ENCODE measurements at places on chromosomes 7 and 10. TPM values are rescaled to one million over a fixed set of nuclear protein-coding genes. Genes with fewer than 3 reads are reported as not detected.

The CDK14 gene
- total RNA-seq = 1.2 TPM

The INMT gene
- total RNA-seq = 0.37 TPM

The PIP gene
- total RNA-seq = not detected

The PILRA gene
- total RNA-seq = 5.1 TPM

The PON1 gene
- total RNA-seq = not detected

The GFRA1 gene
- total RNA-seq = not detected

The ITGA8 gene
- total RNA-seq = not detected

The LRRC61 gene
- 17.2 TPM for total RNA-seq

DNA sequence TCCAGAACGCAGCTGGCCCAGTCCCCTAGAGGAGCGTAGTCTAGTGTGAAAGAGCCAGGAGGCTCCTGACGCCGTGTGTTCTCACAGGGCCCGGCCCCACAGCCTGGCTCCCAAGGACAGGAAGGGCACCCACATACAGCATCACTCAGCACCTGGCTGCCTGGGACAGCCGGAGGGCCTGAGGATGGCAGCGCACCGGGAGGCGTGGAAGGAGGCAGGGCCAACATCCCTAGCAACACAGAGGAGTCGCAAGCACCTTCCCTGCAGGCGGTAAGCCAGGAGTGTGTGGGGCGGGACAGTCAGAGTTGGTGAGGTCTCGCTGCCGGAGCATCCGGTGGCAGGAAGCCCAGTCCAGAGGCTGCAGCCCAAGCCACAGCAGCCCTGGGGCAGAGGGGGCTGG, 125.8 kb downstream of the MAD1L1 start:
- DNase-seq = no peak
- H3K27me3 ChIP-seq = no peaks in the 10 kb centered on the region
- peaks cover 8% of the 10 kb centered on the region for H3K36me3 ChIP-seq
- no peak overlapping the region for H3K27ac ChIP-seq
- peaks cover 35% of the 10 kb centered on the region for H3K4me1 ChIP-seq

DNA sequence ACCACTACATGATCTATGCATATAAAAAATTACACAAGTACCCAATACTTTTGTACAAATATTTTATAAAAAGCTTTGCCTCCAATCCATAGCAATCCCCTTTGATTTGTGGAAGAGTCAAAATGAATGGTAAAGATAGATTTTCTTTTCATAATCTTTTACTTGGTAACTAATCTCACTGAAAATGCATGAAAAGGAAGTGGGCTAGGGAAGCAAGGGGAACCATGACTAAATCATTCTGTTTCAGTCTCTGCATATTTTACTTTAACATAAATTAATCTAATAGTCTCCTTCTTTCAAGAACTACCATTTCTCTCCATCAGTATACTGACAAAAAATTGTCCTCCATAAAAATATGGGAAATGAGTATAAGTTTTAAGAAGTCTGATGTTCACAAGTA, 96.9 kb downstream of the TES start:
- H3K36me3 ChIP-seq = no peaks in the 10 kb centered on the region
- DNase-seq = no peak
- no peak overlapping the region for H3K27ac ChIP-seq
- H3K4me3 ChIP-seq = no peak overlapping the region

DNA sequence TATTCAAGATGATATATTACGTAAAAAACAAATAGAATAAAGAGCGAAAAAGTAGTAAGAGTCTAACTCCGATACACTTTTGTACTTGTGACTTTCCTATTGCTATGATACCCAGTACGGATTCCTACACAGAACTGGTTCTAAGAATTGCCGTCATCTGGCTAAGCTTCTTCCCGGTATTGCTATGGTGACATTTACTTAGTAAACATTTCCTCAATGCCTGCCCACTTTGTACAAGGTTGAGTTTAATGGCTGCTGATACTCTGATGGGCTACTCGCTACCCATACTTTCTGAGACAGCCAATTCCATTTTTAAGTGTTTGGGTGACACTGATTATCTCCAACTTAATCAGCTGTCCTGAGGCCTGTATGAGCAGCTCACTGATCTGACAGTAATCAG, 55.6 kb downstream of the OSBPL3 start:
- H3K4me3 ChIP-seq = peak overlapping the region; percentile 45
- peaks cover 59% of the 10 kb centered on the region for H3K4me1 ChIP-seq
- peaks cover 7% of the 10 kb centered on the region for H3K36me3 ChIP-seq
- peak overlapping the region; percentile 24 for H3K27ac ChIP-seq

DNA sequence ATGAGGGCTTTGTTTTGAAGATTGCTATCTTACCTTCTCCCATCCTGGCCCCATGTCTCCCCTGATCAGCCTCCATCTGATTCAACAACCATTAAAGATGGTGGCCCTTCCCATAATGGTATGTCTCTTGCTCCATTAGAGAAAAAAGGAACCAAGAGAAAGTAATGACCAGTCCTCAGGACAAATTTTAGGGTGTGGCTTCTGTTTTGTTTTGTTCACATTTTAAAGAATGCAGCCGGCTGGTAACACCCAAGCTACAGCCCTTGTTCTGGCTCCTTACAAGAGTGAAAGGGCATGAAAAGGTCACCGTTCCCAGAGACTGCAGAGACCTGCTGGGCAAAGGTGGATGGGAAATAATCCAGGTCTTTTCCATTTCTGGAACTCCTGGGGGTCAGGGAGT, 287.9 kb upstream of the NEBL start:
- no peaks in the 10 kb centered on the region for H3K4me1 ChIP-seq
- no peak for DNase-seq
- H3K27ac ChIP-seq = no peak overlapping the region
- H3K4me3 ChIP-seq = no peak overlapping the region
- peaks cover 2% of the 10 kb centered on the region for H3K27me3 ChIP-seq
- H3K36me3 ChIP-seq = no peaks in the 10 kb centered on the region

- DNase-seq = no peak
- H3K27ac ChIP-seq = no peak overlapping the region
- H3K27me3 ChIP-seq = peaks cover 6% of the 10 kb centered on the region
- peaks cover 7% of the 10 kb centered on the region for H3K4me1 ChIP-seq
Measured at GRCh38 chr10:79402951-79403350, 42.5 kb downstream of the ZCCHC24 start.

GRCh38 chr10:61939902-61940301, 38.4 kb downstream of the ARID5B start:
- no peak overlapping the region for H3K4me3 ChIP-seq
- H3K4me1 ChIP-seq = peaks cover 62% of the 10 kb centered on the region
- no peaks in the 10 kb centered on the region for H3K27me3 ChIP-seq

- H3K27me3 ChIP-seq = peaks cover 2% of the 10 kb centered on the region
- no peaks in the 10 kb centered on the region for H3K4me1 ChIP-seq
- no peak overlapping the region for H3K4me3 ChIP-seq
- H3K27ac ChIP-seq = no peak overlapping the region
Measured at GRCh38 chr10:132058793-132059759, 6.7 kb upstream of the JAKMIP3 start.

DNA sequence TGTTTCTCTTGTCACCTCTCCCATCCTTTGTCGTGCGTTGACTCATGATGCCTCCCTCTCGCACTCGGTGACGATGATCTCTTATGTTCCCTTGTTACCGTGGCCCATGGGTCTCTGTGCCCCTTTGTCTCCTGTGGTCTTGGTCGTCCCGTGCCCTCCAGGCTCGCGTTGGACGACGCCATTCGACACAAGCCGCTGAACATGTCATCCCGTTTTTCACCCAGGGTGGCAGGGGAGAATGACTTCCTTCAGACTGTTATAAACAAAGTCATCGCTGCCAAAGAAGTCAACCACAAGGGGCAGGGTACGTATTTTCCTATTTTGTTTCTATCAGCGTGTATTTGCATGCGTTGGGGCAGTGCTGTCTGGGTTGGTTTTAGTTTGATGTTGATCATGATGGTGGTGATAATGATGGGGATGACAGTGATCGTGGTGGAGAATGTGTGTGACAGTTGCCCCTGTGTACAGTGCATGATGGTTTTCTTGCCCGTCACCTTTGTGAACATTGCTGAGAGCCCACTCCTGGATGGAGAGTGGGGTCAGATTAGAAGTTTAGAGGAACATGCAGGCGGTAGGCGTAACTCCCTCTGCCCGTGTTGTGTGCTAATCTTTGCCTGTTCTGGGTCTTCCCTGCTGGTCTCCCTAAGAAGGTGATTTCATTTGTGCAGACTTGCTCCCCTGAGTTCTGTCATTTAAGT, 107.0 kb downstream of the DOCK1 start:
- no peaks in the 10 kb centered on the region for H3K36me3 ChIP-seq
- no peak for DNase-seq
- no peaks in the 10 kb centered on the region for H3K4me1 ChIP-seq

GRCh38 chr7:26657206-26657641, 207.2 kb downstream of the SKAP2 start:
- peaks cover 16% of the 10 kb centered on the region for H3K27me3 ChIP-seq
- H3K4me3 ChIP-seq = no peak overlapping the region
- no peaks in the 10 kb centered on the region for H3K4me1 ChIP-seq
- no peak for DNase-seq
- H3K27ac ChIP-seq = no peak overlapping the region

DNA sequence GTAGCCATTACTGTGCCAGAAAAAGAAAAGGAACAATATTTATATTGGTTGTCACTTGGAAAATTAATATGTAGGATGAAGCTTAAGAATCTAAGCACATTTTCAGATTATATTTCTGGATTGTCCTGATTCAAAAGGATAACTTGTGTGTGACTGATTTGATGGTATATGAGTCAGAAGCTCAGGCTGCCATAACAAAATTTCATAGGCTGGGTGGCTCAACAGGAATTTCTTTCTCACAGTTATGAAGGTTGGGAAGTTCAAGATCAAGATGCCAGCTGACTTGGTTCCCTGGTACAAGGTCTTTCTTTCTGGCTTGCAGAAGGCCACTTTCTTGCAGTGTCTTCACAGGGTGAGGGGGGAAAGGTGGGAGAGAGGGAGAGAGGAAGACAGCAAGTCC, 108.5 kb downstream of the ST7 start:
- H3K27me3 ChIP-seq = peaks cover 13% of the 10 kb centered on the region
- peaks cover 2% of the 10 kb centered on the region for H3K4me1 ChIP-seq
- no peak overlapping the region for H3K27ac ChIP-seq

DNA sequence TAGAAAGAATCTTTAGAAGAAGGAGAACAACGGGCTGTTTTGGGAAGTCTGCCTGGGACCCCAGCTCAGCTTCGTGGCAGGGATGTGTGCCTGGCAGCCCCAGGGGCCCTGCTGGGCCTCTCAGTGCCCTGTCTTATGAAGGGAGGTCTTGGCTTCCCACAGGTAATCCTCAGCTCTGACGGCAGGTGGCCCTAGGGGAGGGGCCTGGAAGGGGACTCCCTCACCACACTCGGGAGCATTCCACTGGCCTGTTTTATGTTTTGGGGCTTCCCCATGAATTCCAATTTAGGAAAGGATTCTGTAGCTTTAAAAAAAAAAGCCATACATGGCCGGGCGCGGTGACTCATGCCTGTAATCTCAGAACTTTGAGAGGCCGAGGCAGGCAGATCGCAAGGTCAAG, 3.0 kb upstream of the DMBT1 start:
- no peaks in the 10 kb centered on the region for H3K36me3 ChIP-seq
- no peak for DNase-seq
- peaks cover 37% of the 10 kb centered on the region for H3K4me1 ChIP-seq

GRCh38 chr7:68680235-68680872, 917.9 kb upstream of the AUTS2 start:
- no peak for DNase-seq
- H3K27me3 ChIP-seq = no peaks in the 10 kb centered on the region
- no peak overlapping the region for H3K4me3 ChIP-seq

- H3K4me3 ChIP-seq = no peak overlapping the region
- no peaks in the 10 kb centered on the region for H3K27me3 ChIP-seq
- H3K4me1 ChIP-seq = no peaks in the 10 kb centered on the region
- no peak overlapping the region for H3K27ac ChIP-seq
Measured at GRCh38 chr10:52390388-52390787, 76.3 kb downstream of the DKK1 start.

- DNase-seq = peak; percentile 4
- peaks cover 29% of the 10 kb centered on the region for H3K36me3 ChIP-seq
- H3K27me3 ChIP-seq = no peaks in the 10 kb centered on the region
- H3K27ac ChIP-seq = peak overlapping the region; percentile 95
- H3K4me3 ChIP-seq = peak overlapping the region; percentile 96
Measured at GRCh38 chr7:727806-728460, 852 bp upstream of the PRKAR1B start.

GRCh38 chr10:69334302-69335062, 56.2 kb downstream of the HK1 start:
- no peaks in the 10 kb centered on the region for H3K27me3 ChIP-seq
- peak overlapping the region; percentile 76 for H3K4me3 ChIP-seq
- peak overlapping the region; percentile 94 for H3K27ac ChIP-seq
- no peak for DNase-seq
- H3K4me1 ChIP-seq = peaks cover 43% of the 10 kb centered on the region

- H3K36me3 ChIP-seq = peaks cover 17% of the 10 kb centered on the region
- DNase-seq = no peak
- peaks cover 3% of the 10 kb centered on the region for H3K4me1 ChIP-seq
- H3K27ac ChIP-seq = no peak overlapping the region
- no peaks in the 10 kb centered on the region for H3K27me3 ChIP-seq
- H3K4me3 ChIP-seq = no peak overlapping the region
Measured at GRCh38 chr10:49834976-49835375, 72.9 kb upstream of the OGDHL start.

DNA sequence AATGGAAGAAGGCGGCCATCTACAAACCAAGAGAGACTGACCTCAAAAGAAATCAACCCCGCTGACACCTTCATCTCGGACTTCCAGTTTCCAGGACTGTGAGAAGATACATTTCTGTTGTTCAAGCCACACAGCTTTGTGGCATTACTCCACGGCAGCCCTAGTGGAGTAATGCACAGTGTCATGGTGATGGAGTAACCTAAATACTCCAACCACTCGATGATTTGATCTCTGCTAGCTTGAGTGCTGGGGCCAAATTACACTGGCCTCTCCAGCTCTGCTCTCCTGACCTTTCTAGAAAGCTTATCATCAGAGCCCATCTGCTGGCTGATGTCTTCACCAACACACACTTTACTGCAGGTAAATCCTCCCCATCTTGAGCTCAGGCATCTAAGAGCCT, 52.2 kb downstream of the GALNT17 start:
- no peak overlapping the region for H3K27ac ChIP-seq
- H3K27me3 ChIP-seq = no peaks in the 10 kb centered on the region
- H3K4me1 ChIP-seq = no peaks in the 10 kb centered on the region
- no peak overlapping the region for H3K4me3 ChIP-seq
- DNase-seq = no peak

DNA sequence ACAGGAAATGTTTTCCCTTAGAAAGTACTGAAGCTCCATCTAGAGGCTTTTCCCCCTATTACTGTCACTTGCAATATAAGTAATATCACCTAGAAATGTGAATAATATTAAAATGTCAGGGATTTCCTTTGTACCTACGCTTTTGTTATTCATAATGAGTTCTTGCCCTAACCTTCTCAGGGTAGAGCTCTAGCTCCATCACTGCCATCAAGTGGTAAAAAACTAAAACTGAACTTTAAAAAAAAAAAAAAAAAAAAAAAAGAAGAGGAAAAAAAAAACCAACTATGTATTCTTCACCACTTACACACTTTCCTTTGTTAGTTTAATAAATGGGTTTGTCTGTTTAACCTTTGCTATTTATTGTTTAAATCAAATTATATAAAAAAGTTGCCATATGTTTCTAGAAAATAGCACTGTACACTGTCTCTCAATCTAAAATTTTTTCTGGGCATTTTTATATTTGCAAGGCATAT, 49.9 kb downstream of the DNAJC1 start:
- H3K4me1 ChIP-seq = peaks cover 2% of the 10 kb centered on the region
- H3K36me3 ChIP-seq = peaks cover 1% of the 10 kb centered on the region
- no peak overlapping the region for H3K27ac ChIP-seq
- H3K27me3 ChIP-seq = no peaks in the 10 kb centered on the region

All from activated naive CD8-positive, alpha-beta T cell treated with anti-CD3 and anti-CD28 coated beads, Interleukin-2, amount 10 ng/mL, durations not matched to agents 7 days and 5 days (primary cell).